ENCODE measurements at places on chromosomes 7 and 10.

- DNase-seq, result no peak
Measured at GRCh38 chr7:104878577-104878976, 135.4 kb upstream of the KMT2E start.

DNA sequence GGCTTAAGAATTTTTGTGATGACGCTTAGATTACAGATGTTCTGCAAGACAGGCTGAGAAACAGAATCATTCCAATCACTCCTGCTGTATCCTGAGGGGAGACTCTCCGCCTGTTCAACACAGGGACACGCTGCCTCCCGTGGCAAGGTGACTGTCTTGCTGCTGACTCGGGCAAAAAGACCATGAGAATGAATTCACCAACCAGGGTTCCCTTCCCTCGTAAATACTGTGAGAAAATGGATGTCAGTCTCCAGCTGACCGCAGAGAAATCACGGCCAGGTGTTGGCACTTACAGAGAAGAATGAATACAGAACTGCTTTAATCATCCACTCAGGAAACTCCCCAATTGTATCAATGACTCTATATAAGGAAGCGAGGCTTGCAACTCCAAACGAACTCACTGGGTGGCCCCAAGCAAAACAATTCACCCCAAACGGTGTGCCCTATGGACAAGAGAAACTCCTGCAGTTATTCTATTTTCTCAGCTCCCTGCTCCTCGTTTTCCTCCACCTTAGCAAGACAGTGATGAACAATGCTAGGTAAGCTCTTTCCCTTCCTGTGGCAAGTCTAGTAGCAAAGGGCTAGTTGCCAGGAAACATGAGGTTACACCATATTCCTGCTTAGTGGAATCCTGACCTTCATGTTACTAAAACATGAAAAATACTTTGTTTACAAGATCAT is 22.8 kb downstream of the GNA12 start:
- peak; percentile 95 for DNase-seq

DNA sequence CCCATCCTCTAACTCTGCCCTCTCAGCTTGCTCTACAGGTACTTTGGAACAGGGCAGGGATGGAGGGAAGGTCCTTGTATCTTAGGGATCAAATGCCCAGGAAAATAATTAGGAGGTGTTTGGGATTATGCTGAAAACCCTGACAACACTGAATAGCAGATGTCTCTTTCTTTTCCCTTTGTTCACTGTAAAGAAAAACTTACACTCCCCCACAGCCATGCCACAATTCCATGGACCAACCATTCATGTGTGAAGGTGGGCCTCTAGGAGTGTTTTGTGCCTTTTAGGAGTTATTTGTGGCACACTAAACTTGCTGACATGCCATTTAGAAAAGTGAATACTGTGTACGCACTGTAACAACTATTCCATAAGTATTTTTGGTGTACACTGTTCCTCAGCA is 108.1 kb downstream of the SNX10 start:
- no peak for DNase-seq

DNA sequence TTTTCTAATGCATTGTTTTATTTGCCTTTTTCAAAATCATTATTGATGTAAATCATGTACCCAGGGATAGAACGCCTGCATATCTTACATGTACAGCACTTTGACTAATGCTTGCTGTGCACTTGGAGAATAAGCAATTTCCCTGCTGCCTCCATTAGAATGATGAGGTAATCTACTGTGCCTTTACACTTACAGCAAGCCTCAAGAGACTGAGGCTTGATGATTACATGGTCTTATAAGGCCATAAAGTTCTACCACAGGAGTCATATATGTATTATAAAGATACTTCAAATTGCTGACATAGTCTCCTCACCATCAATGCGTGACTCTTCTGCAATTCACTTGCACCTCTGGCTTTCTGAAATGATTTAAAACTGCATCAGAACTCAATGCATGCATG is 328.6 kb upstream of the HGF start:
- DNase-seq, result no peak

- DNase-seq, result peak; percentile 65
Measured at GRCh38 chr10:26334932-26335573, 103.1 kb upstream of the APBB1IP start.

DNA sequence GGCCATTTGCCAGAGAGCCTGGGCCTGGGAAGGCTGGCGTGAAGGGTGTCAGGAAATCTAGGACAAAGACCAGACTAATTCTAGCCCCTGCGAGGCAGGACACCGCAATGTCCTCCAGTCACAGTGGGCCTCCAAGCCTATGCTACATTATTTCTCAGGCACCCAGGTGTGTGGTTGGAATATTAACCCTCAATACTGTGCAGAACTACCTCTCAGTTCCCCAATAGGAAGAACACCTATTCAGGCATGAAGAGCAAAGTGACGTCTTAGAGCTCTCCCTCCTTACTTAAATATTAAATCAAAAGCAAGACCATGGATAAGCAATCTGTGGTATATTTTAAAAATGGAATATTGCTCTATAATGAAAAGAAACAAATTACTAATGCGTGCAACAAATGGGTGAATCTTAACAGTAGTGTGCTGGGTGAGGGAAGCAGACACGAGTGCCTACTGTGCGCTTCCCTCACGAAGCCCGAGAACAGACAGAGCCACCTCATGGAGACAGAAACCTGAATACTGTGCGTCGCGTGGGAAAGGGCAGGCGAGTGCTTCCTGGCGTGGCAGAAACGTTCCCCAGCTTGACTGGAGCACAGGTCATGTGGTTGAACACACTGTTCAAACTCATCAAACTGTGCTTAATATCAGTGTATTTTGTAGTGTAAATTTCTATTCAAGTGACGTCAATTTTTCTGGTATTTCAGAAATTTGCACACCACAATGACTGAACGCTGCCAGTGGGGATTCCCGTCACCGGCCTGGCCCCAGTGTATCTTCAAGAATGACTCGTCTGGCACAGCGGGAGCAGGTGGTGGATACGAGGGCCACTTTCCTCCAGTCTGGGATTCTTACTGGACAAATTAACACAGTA is 15.5 kb upstream of the PTPRN2 start:
- DNase-seq, result peak; percentile 53

- no peak for DNase-seq
Measured at GRCh38 chr10:507355-507699, 182.1 kb downstream of the DIP2C start.

- DNase-seq, result peak; percentile 69
Measured at GRCh38 chr7:130996833-130997231, 262.8 kb upstream of the KLF14 start.

DNA sequence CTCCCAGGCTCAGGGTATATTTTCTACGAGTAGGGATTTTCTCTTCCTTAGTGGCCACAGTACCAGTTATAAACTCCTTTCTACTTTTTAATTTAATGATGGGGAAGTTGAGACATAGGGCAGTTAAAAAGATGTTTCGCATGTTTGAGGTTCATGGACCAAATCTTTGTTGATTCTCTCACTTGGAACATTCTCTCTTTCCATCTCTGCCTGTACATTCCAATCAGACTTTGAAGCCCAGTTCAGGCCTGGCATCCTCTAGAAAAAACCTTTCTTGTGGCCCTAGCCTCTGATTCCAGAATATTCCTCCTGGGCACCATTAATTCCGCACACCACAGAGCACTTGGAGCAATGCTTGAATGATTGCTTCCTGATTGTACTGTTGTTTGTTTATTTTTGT is 18.5 kb downstream of the SLC13A4 start:
- DNase-seq, result no peak

DNA sequence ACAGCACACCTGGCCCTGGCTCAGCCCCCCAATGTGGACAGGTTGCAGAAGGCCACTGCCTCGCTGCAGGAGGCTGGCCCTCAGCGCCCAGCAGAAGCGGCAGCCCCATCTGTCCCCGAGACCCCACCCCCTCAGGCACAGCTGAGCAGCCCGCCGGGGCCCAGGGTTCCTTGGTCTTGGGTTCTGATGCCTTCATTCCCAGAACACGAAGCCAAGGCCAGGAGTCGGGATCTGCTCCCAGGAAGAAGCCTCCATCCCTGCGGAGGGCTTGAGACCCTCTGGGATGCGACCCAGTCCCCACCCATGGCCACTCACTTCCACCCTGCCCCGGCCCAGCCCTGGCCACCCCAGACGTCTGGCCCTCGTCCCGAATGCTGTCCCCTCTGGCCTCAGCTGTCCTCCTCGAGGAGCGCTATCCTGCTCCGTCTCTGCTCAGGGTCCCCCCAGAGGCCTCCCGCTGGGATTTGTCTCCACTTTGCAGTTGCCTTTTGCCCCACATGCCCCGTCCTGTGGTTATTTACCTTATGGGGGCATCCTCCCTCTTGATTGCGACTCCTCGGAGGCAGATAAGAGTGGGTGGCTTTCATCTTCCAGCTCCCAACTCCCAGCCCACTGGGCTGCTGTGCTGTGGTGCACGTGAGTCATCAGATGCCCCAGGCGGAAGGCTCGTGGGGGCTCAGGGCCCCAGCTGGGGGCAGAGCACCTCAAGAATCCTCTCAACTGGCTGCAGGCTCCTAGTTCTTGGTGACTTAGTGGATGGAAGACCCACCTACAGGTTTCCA is 97.5 kb downstream of the MKI67 start:
- DNase-seq, result no peak

- DNase-seq, result no peak
Measured at GRCh38 chr7:66967029-66967428, 28.4 kb downstream of the SBDS start.

DNA sequence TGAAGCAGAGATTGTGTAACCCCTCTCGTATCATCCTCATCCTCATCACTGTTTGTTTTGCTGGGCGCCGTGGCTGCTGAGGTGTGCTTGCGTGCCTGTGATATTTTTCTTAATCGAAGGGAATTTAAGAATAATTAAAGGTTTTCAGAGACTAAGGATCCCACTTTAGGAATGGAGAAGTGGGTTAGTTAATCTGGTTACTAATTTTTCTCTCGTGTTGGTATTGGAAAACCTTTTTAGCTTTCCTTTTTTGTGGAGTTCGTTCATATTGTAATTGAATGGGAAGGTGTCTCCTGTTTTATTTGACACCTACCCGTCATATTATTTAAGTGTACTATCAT is 1.3 kb downstream of the UBN2 start:
- no peak for DNase-seq

GRCh38 chr10:48496831-48497779 is 107.8 kb downstream of the ARHGAP22 start:
- DNase-seq, result peak; percentile 75

GRCh38 chr10:75726522-75727483 is 295.4 kb downstream of the LRMDA start:
- DNase-seq, result no peak

- peak; percentile 77 for DNase-seq
Measured at GRCh38 chr10:92240289-92241157, 50.4 kb downstream of the CPEB3 start.

DNA sequence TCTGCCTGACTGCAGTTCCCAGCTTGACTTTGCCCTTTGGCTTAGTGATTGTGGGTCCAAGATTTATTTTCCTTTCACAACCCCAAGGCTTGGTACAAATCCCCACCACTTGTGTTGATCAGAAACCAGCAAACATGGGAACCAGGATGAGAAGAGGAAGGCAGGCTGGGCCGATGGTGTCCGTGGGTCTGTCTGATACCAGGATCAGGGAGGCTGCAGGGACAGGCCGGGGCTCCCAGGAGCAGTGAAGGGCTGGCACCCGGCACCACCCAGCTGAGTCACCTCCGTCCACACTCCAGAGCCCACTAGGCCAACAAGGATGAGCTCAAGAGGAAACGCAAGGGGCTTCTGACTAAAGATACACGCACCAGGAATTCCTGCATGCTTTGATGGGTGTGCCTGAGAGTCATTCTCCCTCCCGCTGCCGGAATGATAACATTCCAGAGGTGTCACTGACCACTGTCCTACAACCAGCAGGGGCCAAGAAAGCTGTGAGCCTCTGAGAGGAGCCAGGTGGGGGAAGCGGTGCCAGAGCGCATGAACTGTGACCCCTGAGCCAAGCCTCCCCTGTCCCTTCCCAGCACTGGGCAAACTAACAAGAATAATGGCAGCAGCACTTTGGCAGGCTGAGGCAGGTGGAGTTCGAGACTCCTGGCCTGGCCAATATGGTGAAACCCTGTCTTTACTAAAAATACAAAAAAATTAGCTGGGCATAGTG is 29.2 kb upstream of the PROSER2 start:
- peak; percentile 75 for DNase-seq

GRCh38 chr10:91565226-91565625 is 67.6 kb downstream of the PPP1R3C start:
- no peak for DNase-seq

GRCh38 chr10:15163253-15163828 is 5.2 kb downstream of the NMT2 start:
- DNase-seq, result no peak

DNA sequence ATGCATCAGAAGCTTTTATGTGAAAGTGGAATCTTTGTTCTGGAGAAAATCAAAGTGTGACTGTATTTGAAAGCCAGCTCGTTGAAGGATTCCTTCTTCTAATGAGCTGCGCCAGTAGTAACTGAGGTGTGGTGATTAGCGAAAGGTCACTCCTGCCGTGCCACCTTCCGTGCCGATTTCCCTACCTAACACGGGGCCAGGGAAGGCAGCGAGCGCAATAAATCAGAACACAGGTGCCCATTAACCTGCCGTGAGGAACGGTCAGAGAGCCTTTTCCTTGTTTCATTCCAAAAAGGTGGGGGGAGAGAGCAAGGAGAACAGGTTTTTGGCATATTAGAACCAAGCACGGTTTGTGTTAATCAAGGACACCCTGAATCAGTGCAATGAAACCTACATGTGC is 258.0 kb downstream of the CELF2 start:
- DNase-seq, result no peak

- DNase-seq, result peak; percentile 90
Measured at GRCh38 chr7:91239171-91239604, 25.0 kb upstream of the FZD1 start.

DNA sequence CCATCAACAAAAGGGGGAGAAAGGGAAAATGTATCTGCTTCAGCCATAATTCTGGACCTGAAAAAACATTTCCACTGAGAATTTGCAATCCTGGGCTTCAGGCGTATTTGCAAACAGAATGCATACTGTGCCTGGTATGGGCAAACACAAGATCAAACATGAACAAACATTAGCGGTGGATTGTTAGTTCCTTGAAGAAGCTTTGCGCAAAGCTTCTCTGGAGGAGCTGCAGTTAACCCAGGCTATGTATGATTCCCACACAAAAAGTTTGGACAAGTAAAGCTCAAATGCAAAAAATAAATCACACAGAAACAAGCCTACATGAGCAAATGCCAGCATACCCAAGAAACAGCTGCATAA is 20.4 kb upstream of the HILPDA start:
- no peak for DNase-seq

DNA sequence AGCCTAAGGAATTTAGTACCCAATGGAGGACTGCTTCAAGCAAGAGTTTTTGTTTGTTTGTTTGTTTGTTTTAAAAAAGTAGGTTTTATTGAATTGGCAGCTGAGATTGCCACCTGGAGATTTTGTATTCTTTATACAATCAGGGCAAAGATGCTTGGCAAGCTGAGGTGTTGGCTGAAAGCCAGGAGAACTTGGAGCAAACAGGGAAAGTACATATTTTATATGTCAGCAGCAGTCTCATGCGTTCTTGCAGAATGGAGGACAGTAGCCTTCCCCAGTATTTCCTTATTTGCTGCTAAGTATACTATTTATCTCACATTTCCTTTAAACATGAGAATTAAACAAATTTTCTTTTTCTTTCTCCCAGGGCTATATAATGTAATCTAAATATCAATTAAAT is 22.6 kb upstream of the ICA1 start:
- DNase-seq, result no peak

- no peak for DNase-seq
Measured at GRCh38 chr7:152608208-152608607, 67.7 kb downstream of the XRCC2 start.

All from M059J (cell line).